Stimulated activated effector memory CD8-positive, alpha-beta T cell treated with anti-CD3 and anti-CD28 coated beads, Interleukin-12 subunit alpha, Interleukin-12 subunit beta, amount 100 ng/mL, for 72 hours (primary cell): ENCODE measurements at places on chromosomes 11 and 22.

GRCh38 chr11:34302046-34302921, 55.5 kb downstream of the ABTB2 start:
- DNase-seq = no peak

DNA sequence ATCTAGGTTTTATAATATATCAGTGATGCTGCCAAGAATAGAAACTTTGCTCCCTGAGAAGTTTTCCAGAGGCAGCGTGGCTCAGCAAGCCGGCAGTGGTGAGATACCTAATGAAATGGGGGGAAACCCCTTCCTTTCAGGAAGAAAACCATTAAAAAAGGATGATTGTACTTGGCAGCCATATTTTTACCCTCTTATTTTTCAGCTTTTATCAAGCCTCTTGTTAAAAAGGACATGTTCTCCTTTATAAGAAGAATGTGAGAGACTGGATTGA, 9.0 kb upstream of the ME3 start:
- DNase-seq = no peak

- DNase-seq = no peak
Observed at GRCh38 chr11:23370580-23371275, 510.5 kb upstream of the CCDC179 start.

GRCh38 chr11:33777906-33778305, 3.6 kb upstream of the FBXO3 start:
- no peak for DNase-seq

DNA sequence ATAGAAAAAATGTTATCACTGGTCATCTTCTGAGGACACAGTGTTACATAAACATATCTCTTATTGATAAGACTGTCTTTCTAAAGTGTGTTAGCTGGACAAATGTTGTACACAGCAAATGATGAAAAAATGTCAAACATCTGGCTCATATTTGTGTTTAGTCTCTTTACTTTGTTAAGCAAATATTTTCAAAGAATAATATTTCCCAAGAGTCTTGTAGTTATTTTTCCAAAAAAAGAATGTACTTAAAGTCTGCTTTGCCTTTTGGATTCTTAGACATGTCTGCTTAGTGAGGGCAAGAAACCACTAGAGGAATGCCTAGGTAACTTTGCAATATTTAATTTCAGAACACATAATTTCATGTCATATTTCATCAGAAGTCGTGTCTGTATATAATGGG, 23.9 kb upstream of the CCDC179 start:
- DNase-seq = no peak
